DMS79 (cell line): ENCODE measurements at places on chromosomes 13 and 19.

DNA sequence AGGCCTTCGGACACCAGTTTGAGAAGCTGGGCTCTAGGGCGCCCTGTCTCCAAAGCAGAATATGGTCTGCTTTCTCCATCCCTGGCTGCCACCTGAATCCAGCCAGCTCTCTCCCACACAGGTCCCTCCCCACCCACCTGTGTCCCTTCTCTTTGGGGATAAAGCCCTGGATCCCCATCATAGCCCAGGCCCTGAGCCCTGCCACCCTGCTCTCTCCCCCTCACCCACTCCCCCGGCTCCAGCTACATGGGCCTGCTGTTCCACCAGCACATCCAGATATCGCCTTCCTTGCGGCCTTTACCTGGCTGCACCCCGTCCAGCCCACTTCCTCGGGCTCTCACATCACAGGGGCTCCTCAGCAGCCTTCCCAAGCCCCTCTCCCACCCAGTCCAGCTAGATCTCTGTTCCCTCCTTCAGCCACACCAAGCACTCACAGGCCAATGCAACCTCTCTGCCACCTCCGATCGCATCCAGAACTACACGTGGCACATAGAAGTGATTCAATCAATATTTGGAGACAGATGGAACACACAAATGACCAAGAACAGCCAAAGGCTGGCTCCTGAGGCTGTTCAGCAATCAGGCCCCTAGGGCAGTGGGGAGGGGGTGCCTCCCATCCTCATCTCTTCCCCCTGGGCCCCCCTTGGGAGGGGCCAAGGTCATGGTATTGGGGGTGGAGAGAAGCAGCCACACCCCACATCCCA, 7.6 kb downstream of the AKT2 start:
- DNase-seq: no peak

DNA sequence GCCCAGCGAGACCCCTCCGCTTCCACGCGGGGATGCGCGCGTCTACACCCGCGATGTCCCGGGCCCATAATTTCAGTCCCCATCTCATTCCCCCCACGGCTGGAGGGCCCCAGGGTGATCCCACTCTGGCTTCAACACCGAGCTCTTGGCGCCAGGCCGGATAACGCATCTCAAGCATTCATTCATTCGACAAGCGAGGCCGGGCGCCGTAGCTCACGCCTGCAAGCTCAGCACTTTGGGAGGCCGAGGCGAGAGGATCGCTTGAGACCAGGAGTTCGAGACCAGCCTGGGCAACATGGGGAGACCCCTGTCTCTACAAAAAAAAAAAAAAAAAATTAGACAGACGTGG, 5.9 kb downstream of the ANGPTL6 start:
- peak; percentile 21 for DNase-seq

GRCh38 chr19:19743176-19743575, 10.3 kb upstream of the ZNF14 start:
- no peak for DNase-seq

DNA sequence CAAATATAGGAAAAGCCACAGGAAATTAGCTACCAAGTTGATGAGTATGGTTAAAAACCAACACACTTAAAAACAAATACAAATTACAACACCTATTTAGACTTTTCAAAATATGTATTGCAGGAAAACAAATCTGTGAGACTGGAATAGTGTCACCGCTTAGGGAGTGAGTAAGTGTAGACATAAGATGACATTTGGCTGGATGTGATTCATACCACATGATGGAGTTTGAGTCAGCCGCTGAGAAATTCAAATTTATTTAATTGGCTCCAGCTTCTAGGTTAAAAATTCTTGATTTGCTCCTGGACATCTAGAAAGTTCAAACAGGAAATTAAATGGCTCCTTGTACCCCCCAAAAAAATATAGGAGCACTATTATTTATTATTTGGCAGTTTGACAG, 531.7 kb downstream of the SLITRK1 start:
- no peak for DNase-seq

- no peak for DNase-seq
Observed at GRCh38 chr19:31880283-31880682, 465.1 kb upstream of the ZNF507 start.

- DNase-seq: no peak
Observed at GRCh38 chr13:99809926-99810325, 161.6 kb downstream of the ZIC5 start.

GRCh38 chr19:8578642-8579265, 1.5 kb upstream of the MYO1F start:
- no peak for DNase-seq

DNA sequence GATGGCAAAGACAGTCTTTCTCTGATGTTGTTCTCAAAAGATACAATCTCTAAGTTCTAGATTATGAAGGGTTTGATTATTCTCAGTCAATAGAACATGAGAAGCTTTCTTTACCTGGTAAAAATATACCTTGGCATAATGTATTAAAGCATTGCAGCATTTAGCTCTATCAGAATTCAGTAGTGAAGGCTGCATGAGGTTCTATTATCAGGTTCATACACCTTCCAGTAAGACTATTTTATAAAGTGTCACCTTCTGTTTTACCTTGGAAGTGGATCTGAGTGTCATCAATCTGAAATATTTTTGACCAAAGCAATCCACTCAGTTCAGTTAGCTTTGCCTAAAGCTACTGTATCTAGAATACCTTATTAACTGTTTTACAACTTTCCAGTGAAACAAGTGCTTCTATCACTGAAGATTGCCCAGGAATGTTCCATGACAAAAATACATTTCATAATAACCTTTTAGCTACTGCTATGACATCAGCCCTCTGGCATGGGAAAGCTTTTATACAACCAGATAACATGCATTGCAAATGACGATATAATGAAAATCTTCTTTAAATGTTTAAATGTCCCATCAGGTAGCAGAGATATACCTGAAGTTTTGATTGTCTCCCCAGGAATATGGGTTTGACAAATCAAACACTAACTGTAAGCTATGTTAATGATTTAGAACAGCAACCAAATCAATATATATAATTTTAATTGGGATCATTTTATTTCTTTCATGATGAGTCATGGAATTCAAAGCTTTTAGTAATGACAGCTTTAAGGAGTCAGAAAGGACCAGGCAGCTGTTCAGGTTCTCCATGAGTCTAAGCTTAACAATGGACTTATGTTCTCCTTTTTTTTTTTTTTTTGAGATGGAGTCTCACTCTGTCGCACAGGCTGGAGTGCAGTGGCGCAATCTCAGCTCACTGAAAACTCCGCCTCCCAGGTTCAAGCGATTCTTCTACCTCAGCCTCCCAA, 72.2 kb downstream of the UFM1 start:
- no peak for DNase-seq

GRCh38 chr13:95180513-95181245, 120.6 kb downstream of the ABCC4 start:
- no peak for DNase-seq

GRCh38 chr19:4811328-4812131, 20.0 kb downstream of the TICAM1 start:
- no peak for DNase-seq

DNA sequence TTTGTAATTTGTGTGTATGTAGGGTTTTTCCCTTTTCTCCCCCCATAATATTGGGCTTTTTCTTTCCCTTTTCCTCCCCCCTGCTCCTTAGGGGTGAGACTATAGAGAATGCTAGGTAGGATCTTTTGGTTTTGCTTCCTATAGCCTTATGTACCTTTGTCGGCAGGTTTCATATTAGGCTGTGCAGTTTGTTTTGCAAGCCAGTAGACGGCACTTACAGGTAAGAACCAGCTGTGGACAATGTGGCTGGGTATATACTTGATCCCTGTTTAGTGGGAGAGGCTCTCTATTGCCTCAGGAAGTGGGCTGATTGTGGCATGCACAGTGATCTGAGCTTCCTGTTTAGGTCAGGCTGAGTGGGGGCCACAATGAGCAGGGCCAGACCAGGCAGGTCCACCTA, 359.2 kb upstream of the OBI1 start:
- no peak for DNase-seq

DNA sequence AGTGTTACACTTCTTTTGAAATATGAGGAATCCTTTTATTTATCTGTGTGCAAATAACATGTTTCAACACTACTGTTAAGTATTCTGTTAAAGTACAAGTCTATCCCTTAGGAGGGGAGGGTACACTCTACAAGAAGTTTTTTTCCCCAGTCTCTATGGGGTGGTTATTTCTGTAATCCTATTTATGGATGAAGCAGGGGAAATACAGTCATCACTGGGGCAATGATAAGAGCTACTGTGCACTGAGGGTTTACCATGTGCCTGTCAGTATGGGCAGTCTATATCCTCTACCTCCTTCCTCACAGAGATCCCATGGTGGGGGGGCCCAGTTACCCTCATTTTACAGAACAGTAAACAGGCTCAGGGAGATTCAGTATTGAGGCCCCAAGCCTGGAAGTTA, 16.6 kb upstream of the TRIM13 start:
- no peak for DNase-seq

GRCh38 chr19:45502111-45502510, 3.9 kb downstream of the PPM1N start:
- no peak for DNase-seq

DNA sequence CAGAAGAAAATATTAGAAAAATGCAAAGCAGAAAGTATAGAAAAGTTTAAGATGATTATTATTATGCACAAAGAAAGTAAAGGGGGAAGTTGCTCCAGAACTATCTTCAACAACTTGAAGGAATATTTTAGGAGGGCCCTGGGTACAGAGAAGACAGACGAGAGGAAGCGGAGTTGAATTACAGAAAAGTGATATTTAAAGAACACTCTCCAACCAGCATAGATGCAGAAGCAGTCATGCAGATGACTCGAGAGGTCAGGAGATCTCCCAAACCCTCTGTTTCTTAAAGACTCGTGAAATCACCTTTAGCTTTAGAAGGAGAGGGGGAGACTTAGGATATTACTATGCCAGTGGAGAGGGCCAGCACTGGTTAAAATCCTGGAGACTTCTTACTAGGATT, 8.5 kb upstream of the SHISA2 start:
- DNase-seq: no peak

- peak; percentile 24 for DNase-seq
Observed at GRCh38 chr19:50384685-50385535, 763 bp downstream of the POLD1 start.

DNA sequence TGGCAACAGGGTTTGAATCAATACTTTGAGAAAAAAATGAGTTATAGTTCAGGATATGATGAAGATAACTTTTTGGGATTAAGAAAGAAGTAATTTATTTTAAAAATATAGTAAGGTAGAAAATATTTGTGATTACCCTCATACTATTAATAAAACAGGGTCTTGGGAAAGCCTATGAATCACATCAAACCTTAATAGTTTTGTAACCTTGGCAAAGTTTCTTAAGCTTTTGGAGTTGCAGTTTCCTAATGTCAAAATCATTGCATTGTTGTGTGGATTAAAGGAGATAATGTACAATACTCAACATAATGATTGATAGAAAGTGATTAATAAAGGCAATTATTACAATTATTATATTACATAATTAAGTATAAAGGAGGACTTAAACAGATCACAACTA, 149.0 kb downstream of the LMO7 start:
- no peak for DNase-seq

DNA sequence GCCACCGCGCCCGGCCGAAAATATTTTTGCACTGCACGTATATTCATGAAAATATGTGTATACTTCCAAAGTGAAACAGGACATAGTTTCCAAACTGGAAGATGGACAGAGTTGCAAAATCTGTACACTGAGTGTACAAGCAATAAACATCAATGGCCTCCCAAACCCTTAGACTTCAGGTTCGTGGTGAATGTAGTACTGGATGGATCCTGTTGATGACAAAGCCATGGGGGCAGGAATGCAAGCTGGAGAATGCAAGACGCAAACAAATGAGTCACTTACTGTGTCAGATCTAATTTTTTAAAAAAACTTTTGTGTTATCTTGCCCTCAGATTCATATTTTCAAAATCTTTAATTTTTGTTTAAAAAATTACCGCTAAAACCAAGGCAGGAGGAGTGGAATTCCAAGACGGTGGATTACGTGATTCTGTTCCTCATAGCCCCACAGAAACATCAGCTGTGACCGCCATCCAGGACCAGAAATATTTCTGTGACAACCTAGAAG, 12.7 kb upstream of the LILRA2 start:
- no peak for DNase-seq

GRCh38 chr19:53571339-53571738, 33.4 kb downstream of the ZNF331 start:
- DNase-seq: no peak

DNA sequence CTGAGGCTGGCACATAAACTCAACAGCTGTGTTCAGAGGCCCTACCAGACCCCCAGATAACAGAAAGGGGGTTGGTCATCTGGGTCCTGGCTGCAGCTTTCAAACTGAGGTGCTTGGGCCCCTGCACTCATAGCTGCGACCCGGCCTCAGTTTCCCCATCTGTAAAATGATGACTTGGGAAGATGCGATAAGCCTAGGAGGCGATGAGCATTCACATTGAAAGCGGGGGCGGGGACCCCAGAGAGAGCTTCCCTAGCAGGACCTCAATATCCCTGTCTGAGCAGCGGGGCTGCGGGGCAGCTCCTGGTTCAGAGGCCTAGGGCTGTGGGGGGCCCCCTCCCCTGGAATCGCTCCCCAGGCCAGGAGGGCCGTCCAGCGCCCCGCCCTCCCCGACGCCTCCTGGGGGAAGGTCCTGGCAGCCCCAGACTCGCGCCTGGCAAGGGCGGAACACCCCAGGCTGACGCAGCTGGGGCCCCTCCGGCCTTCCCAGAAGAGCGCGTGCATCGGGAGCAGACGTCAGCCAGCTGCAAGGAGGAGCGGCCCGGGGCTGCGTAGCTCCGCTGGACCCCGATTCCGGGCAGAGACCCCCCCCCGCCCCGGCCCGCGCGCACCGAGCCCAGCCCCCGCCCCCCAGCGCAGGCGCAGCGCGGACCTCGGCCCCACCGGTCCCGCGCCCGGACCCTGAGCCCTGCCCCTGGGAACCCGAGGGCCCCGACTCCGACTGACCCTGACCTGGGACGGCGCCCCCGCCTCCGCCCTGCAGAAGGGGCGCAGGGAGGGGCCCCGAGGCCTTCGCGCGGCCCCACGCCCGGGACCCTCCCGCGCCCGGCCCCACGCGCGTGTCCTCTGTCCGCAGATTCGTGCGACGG, 3.5 kb downstream of the FSTL3 start:
- no peak for DNase-seq

GRCh38 chr19:47124937-47125668, 5.5 kb upstream of the SAE1 start:
- DNase-seq: peak; percentile 49

DNA sequence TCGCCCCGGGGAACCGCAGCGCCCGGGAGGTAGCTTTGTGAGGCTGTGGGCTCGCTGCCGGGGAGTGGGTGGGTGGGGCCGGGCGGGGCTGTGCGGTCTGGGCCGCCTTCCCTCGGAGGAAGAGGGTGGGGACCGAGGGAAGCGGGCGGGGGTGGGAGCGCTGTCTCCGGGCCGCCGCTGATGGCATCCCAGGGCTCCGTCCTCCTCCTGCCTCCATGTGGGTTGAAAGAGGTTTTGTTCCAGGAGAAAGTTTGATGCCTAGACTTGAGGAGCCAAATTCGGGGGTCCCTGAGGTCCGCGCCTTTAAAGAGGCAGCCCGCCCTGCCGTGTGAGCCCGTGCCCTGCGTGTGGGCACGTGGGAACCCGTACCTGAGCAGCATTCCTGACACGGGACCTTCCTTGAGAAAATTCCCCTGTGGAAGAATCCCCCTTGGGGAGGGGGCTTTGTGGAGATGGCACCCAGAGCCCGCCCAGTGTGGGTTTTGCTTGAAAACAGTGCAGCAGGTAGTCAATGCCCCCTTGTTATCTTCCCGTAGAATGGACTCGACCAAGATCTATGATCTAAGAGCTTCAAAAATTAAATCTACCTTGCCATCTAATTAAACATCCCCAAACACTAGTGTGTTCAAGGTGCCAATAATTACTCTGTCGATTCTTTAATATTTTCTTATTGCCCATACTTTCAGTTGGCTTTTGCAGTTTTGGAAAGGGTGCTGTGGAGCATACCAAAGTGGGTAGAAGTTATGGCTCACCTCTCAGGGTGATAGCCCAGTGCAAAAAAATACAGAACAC, 107.8 kb downstream of the RXFP2 start:
- DNase-seq: no peak
